ENCODE measurements at places on chromosomes 3 and 15. TPM values are rescaled to one million over a fixed set of nuclear protein-coding genes. Genes with fewer than 3 reads are reported as not detected.

The GALNT15 gene
- not detected for total RNA-seq

The SAXO2 gene
- 0.43 TPM for total RNA-seq

The DOCK3 gene
- 0.11 TPM for total RNA-seq

- DNase-seq = no peak
Observed at GRCh38 chr3:14649466-14649865, 2.1 kb upstream of the CCDC174 start.

GRCh38 chr3:8069471-8069870 lies 432.2 kb upstream of the LMCD1 start:
- DNase-seq = no peak

- no peak for DNase-seq
Observed at GRCh38 chr3:101128001-101128400, 134.8 kb upstream of the ABI3BP start.
